Smooth muscle cell of the brain vasculature (primary cell): ENCODE measurements at places on chromosomes 7 and 10.

DNA sequence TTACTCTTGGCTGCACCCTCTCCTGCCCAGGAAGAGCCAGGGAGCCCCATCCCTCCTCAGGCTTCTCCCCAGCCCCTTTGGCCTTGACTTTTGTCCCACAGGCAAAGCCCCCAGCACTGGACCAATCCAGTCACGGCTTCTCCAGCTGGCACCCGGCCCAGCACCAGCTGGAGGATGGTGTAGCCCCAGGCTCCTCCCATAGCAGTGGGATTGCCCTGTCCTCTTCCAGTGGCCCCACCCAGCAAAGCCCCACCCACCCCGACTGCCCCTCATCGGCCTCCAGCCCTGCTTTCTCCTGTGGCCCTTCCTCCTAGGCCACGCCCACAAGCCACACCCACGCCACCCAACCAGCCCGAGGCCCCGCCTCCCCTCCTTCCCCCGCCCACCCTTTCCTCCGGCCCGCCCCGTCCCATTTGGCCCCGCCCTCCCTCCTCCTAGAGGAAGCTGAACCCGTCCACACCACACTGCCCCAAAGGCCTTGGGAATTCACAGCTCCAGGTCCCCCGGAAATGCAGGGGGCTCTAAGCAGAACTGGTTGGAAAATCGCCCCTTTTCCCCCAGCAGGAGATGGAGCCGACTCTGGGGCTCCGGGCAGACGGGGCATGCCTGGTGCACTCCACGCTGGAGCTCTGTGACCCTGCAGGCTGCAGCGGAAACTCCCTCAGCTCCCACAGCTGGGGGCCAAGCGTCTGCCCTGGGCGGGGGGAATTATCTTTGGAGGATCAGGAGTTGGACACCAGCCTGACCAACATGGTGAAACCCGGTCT lies 25.2 kb downstream of the GET4 start:
- DNase-seq: peak; percentile 50

DNA sequence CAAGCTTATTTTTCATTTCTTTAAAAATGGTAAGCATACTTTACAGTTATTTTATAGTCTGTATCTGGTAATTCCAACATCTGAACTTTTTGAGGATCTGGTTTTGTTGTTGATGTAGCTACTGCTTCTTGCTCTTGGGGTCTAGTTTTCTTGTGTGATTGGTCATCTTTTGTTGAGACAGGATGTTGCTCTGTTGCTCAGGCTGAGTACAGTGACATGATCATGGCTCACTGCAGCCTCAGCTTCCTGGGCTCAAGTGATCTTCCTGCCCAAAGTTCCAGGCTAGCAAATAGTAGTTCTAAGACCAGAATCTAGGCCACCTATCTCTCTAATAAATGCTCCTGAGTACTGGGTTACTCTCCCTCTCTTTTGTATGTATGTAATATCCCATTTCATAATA lies 75.7 kb downstream of the NRCAM start:
- DNase-seq: no peak

- DNase-seq: no peak
These were observed 101.5 kb upstream of the TAS2R16 start for GRCh38 chr7:123096976-123097375.

- DNase-seq: no peak
These were observed 32.6 kb downstream of the TMEM270 start for GRCh38 chr7:73893342-73894101.

- no peak for DNase-seq
These were observed 19.0 kb upstream of the CAPZA2 start for GRCh38 chr7:116843378-116843777.

- no peak for DNase-seq
These were observed 170.4 kb downstream of the ZNF438 start for GRCh38 chr10:30861221-30861620.

DNA sequence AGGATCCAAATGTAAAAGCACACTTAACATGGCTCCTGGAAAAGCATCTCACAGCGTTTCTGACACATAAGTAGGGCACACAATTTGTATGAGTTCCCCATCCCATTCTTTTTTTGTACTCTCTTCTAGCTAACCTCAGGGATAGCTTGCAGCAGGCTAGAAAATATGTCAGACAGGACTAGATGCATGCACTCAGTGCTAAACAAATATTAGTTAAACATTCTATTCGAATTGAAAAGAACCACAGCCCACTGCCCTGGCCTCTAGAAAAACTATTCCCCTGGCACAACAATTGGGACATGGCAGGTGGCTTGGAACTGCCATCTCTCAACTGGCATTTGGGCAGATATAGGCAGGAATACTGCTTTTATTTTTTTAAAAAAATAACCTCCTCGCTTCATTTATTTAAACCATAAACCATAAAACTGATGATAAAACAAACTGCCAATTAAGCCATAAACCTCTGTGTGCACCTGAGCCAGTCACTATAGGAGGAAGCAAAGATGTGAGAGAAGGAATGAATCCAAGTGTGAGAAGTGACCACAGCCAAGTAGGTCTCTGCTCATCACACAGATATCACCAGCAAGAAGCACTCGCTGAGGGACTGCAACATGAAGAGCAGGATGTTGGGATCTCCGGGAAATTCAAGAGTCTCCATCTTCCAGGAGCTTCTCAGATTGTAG lies 394.1 kb downstream of the NEBL start:
- DNase-seq: no peak

GRCh38 chr7:36562121-36562520 lies 162.2 kb downstream of the AOAH start:
- DNase-seq: no peak

GRCh38 chr10:66398669-66399068 lies 527.2 kb upstream of the LRRTM3 start:
- no peak for DNase-seq
